ENCODE measurements at places on chromosomes 5 and 9. TPM values are rescaled to one million over a fixed set of nuclear protein-coding genes. Genes with fewer than 3 reads are reported as not detected.

The PALM2AKAP2 gene
- total RNA-seq: 3.9 TPM

The PCSK1 gene
- total RNA-seq: 2.5 TPM

DNA sequence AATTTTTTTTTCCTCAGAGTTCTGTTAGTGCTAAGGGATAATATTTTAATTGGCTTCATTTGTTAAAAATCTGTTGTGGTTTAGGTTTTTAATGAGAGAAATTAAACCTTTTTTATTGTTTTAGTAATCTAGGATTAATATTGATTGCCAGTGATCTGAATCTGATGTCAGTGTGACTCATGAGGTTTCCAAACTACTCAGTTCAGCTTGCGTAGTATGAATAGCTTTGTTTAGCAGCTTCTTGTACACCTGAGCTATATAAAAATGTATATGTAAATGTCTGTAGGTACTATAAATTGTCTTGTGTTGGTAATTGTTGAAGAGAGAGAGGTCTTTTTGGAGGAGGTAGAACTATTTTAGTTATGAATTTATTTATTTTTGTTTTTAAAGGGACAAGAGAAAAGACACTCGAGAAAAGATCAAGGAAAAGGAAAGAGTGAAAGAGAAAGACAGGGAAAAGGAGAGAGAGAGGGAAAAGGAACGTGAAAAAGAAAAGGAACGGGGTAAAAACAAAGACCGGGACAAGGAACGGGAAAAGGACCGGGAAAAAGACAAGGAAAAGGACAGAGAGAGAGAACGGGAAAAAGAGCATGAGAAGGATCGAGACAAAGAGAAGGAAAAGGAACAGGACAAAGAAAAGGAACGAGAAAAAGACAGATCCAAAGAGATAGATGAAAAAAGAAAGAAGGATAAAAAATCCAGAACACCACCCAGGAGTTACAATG is 26.3 kb downstream of the SREK1 start:
- no peak for DNase-seq

GRCh38 chr9:16726718-16727451 is 143.6 kb downstream of the BNC2 start:
- DNase-seq: no peak

The WNK2 gene
- 0.06 TPM for total RNA-seq

All from glomerular endothelial cell (primary cell).